ENCODE measurements at places on chromosomes 7 and 10. TPM values are rescaled to one million over a fixed set of nuclear protein-coding genes. Genes with fewer than 3 reads are reported as not detected.

DNA sequence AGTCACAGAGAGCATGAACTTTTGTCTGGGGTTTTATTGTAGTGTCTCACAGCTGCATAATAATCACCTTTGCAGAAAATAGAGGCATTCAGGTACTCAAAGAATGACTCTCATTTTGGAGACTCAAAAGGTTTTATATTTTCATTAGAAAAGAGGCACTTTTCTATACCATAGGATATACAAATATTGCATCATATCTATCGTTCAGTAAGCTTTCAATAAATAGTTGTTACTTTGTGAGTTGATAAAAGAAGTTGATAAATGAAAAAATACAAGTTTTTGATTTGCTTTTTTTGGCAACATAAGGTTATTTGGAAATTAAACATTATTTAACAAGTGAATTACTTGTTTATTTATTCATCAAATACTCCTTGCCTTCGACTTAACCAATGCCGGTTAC lies 279.9 kb downstream of the ARL4A start:
- DNase-seq, result no peak
- H3K36me3 ChIP-seq, result no peaks in the 10 kb centered on the region
- H3K27me3 ChIP-seq, result peaks cover 3% of the 10 kb centered on the region
- peaks cover 14% of the 10 kb centered on the region for H3K4me1 ChIP-seq

GRCh38 chr7:33986951-33987947 lies 81.9 kb downstream of the BMPER start:
- no peak for DNase-seq
- H3K4me3 ChIP-seq, result no peak overlapping the region
- no peaks in the 10 kb centered on the region for H3K4me1 ChIP-seq

DNA sequence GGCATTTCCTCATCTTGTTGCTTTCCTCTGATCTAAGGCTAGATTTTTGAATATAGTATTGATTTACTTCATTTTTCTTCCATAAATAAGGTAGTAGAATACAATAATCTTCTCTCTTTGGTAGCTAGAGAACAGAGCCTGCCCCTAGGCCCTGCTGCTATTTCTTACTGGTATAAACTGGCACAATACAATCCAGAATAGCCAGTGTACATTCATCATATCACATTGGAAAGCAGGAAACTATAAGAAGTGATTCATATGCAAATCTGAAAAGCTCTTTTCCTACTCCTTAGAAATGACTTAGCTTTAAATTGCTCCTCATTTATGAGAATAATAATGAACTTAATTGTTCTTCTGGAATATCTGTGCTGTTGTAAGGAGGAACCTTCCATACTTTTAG lies 100.2 kb downstream of the KCND2 start:
- H3K4me1 ChIP-seq, result peaks cover 10% of the 10 kb centered on the region
- no peaks in the 10 kb centered on the region for H3K27me3 ChIP-seq
- H3K27ac ChIP-seq, result no peak overlapping the region

DNA sequence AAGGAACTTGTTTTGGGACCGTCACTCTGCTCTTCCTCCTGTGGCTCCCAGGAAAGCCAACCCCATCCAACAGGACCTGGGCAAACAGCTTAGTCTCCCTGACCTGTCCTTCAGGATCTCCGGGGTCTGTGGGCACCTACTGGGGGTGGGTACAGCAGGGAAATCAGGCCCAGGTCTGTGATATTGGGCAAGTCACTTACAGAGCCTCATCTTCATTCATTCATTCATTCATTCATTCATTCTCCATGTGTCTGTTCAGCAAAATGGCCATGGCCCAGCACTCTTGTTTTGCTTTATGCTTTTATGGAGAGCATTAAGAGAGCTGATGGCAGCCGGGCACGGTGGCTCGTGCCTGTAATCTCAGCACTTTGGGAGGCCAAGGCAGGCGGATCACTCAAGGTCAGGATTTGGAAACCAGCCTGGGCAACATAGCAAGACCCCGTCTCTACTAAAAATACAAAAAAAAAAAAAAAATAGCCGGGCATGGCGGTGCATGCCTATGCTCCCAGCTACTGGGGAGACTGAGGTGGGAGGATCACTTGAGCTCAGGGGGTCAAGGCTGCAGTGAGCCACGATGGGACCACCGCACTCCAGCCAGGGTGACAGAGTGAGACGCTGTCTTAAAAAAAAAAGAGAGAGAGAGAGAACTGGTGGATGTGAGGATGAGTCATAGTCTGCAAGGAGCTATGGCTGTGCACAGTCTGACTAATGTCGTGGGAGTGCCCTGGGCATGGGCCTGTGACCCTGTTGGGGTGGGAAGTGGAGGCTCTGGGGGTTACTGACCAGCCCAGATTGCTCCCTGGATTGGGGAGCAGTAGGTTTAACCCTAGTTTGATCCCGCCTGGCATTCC lies 54.3 kb downstream of the CLIP2 start:
- H3K36me3 ChIP-seq, result peaks cover 9% of the 10 kb centered on the region
- H3K4me1 ChIP-seq, result no peaks in the 10 kb centered on the region
- H3K27me3 ChIP-seq, result no peaks in the 10 kb centered on the region
- no peak overlapping the region for H3K4me3 ChIP-seq
- no peak overlapping the region for H3K27ac ChIP-seq

DNA sequence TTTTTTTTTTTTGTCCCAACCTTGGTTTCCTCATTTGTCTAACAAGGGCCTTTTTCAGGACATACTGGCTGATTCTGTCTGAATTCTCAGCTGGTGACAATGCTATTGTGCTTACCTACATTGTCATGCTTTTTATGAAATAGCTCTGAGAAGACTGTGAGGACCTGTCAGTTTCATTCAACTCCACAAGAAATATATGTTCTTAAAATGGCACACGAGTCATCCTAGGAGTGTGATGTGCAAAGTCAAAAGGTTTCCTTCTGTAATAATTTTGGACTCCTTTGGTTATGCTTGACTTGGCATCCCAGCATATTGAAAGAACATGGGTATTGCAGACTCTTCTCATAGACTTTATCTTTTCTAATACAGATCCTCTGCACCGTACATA lies 316.0 kb downstream of the GFRA1 start:
- H3K27ac ChIP-seq, result no peak overlapping the region
- DNase-seq, result no peak
- peaks cover 16% of the 10 kb centered on the region for H3K4me1 ChIP-seq
- H3K27me3 ChIP-seq, result no peaks in the 10 kb centered on the region
- no peaks in the 10 kb centered on the region for H3K36me3 ChIP-seq

- no peak overlapping the region for H3K27ac ChIP-seq
- no peak overlapping the region for H3K4me3 ChIP-seq
Observed at GRCh38 chr10:28316696-28317095, 13.8 kb upstream of the MPP7 start.

DNA sequence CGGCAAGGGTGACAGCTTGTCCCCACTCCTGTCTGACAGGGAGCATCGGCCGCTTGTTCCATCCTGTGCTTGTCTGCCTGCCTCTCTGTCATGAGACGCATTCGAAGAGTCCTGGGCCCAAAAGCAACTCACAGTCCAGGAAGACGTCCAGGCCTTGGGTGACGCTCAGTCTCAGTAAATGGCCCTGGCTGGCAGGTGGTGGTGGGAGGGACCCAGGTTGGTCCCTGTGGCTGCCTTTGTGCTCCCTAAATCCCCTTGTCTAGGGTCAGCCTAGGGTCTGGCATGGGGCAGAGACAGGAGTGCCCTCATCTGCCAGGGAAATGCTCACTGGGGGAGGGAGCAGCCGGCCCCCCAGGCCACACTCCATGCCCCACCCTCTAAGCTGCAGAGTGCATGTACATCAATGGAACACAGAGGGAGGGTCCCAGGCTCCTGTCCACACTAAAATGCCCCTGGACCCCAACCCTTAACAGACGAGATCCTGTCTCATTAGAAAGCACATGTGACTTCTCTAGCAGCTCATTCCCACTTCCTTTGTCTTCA lies 295.2 kb upstream of the ZNF32 start:
- DNase-seq, result no peak
- H3K27me3 ChIP-seq, result peaks cover 6% of the 10 kb centered on the region

GRCh38 chr10:546971-547590 lies 142.4 kb downstream of the DIP2C start:
- no peak for DNase-seq
- H3K27me3 ChIP-seq, result no peaks in the 10 kb centered on the region
- H3K4me3 ChIP-seq, result no peak overlapping the region
- peak overlapping the region; percentile 76 for H3K27ac ChIP-seq
- H3K4me1 ChIP-seq, result peaks cover 24% of the 10 kb centered on the region
- H3K36me3 ChIP-seq, result no peaks in the 10 kb centered on the region

DNA sequence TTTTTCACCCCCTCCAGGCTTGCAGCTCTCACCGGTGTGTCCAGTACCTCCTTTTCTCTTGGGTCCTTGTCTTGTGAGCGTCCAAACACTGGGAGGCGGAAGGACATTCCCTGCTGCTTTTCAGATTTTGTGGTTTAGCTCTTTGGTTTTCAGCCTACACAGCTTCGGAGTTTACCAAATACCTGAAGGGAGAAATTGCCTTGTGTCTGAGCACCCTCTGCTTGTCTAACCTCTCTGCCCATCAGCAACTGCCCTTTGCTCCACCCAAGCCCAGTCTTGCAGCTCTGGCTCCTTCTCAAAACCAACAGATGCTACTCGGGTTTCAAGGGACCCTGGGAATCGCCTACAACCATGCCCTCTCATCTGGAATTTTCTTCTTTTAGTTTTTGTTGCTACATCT lies 519.1 kb upstream of the IGFBP3 start:
- H3K27me3 ChIP-seq, result no peaks in the 10 kb centered on the region
- H3K4me3 ChIP-seq, result no peak overlapping the region
- H3K4me1 ChIP-seq, result no peaks in the 10 kb centered on the region
- no peak overlapping the region for H3K27ac ChIP-seq
- DNase-seq, result no peak
- no peaks in the 10 kb centered on the region for H3K36me3 ChIP-seq

DNA sequence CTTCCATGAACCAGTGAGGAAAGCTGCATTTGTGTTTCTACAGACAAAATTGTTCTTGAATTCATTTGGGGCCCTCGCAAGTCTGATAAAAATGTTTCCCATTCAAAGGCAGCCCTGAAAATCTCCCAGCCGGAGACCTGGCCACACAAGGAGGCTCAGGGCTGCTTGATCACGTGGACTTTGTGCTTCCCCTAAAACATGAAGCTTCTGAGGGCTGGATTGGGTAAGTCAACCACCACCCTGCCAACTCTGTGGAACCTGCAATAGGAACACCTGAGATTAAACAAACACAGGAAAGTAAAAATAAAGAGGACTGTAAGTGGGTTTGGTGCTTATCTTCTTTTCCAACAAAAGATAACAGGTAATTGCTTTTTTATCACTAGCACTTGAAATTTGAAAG lies 133.8 kb downstream of the C10orf90 start:
- H3K36me3 ChIP-seq, result no peaks in the 10 kb centered on the region
- no peak overlapping the region for H3K4me3 ChIP-seq
- DNase-seq, result no peak

GRCh38 chr7:46784732-46785131 lies 797.2 kb downstream of the TNS3 start:
- H3K27ac ChIP-seq, result no peak overlapping the region
- no peak for DNase-seq
- no peaks in the 10 kb centered on the region for H3K27me3 ChIP-seq
- H3K36me3 ChIP-seq, result peaks cover 1% of the 10 kb centered on the region

The ITGB8 gene
- total RNA-seq, result 37.2 TPM

The ZNF777 gene
- total RNA-seq, result 19.0 TPM

DNA sequence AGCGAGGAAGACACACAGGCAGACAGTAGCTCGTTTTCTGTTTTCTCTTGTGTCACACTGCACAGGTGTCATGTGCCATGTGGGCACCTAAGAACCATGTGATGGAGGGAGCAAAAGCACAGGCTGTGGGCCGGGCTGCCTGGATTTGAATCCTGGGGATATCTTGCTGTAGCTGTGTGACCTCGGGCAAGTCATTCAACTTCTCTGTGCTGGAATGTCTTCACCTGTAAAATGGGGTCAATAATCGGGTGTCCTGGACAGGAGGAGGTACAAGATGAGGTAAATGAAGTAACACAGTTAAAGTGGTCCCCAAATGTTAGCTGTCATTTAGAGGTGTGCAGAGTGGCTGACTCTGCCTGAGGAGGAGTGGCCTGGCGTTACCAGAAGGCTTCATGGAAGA lies 246.9 kb downstream of the RPS24 start:
- no peak overlapping the region for H3K4me3 ChIP-seq
- H3K27me3 ChIP-seq, result peaks cover 7% of the 10 kb centered on the region
- H3K4me1 ChIP-seq, result peaks cover 38% of the 10 kb centered on the region
- H3K36me3 ChIP-seq, result no peaks in the 10 kb centered on the region

- H3K4me3 ChIP-seq, result no peak overlapping the region
- DNase-seq, result no peak
- no peaks in the 10 kb centered on the region for H3K36me3 ChIP-seq
- H3K27me3 ChIP-seq, result no peaks in the 10 kb centered on the region
- H3K4me1 ChIP-seq, result peaks cover 33% of the 10 kb centered on the region
Observed at GRCh38 chr10:74900297-74900696, 73.9 kb downstream of the KAT6B start.

DNA sequence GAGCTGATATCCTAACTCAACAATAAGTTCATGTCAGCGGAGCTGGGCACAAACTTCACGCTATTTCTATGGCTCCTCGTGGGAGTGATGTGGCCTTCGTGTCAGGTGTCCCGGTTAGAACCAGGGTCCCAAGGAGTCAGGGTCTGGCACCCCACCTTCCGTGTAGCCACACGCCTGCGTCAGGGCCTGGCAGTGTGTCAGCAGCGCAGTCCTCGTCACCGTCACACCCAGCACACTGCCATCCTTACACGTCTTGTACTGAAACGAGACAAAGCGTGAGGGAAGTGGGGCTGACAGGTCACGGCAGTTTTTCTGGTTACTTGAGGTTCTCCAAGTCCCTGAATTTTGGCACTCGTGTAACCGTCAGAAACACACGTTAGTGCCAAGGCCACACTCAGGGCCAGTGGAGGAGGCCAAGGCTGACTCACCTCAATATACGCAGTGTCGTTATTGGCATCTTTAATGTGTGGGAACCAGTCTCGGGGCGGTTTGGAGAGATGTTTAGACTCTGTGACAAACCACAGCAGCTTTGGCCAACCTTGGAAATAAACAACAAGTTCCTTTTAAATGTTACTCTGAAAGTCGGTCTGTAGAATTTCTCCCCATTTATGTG lies 254.7 kb downstream of the ZMYND11 start:
- DNase-seq, result no peak
- no peak overlapping the region for H3K27ac ChIP-seq
- no peak overlapping the region for H3K4me3 ChIP-seq
- H3K36me3 ChIP-seq, result peaks cover 12% of the 10 kb centered on the region
- H3K27me3 ChIP-seq, result no peaks in the 10 kb centered on the region

Data from progenitor cell of endocrine pancreas (in vitro differentiated cells).